ENCODE measurements at places on chromosomes 2 and 18. TPM values are rescaled to one million over a fixed set of nuclear protein-coding genes. Genes with fewer than 3 reads are reported as not detected.

GALNT13 gene
- polyA plus RNA-seq = 1.6 TPM

DNA sequence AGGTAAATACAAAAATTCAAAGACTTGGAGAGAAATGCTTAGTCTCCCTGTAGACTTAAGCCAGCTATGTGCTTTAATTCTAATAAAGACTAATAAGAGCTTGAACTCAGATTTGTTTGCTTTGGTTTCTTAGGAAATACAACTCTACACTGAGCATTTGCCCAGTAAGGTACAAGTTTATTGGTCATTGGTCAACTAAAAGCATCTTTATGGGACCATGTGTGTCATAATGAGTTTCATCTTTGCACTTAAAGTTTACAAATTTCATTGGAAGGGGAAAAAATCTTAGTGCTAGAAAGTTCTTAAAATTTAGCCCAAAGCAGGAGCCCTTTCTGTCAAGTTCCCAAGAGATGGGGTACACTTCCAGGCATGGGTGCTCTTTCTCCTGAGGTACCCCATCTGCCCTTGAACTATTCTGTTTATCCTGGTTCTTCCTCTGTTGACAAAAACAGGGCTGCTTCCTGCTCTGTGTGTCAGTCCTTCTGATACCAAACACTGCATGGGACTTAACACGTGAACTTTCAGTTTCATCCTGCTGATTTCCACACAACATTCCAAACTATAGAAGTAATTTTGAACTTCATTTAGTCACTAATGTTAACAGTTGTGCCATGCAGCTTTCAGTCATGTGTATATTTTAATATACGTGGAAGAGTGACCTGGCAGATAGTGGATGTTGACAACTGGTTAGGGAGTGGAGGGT is 200.2 kb downstream of the TPGS2 start:
- no peaks in the 10 kb centered on the region for H3K4me1 ChIP-seq
- DNase-seq = no peak
- no peak overlapping the region for H3K27ac ChIP-seq
- no peaks in the 10 kb centered on the region for H3K36me3 ChIP-seq
- no peak overlapping the region for H3K4me3 ChIP-seq

DNA sequence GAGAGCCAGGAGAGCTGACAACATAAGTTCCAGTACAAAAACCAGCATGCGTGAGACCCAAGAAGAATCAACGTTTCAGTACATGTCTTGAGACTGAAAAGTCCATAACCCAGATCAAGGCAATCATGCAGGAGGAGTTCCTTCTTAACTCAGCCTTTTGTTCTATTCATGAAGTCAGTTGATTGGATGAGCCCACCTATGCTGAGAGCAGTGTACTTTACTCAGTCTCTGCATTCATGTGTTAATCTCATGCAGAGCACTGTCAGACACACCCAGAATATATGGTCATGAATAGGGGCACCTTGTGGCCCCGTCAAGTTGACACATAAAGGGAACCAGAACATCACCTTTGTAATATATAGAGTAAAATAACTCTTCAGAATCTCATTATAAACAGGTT is 653.6 kb upstream of the CNTNAP5 start:
- DNase-seq = no peak
- H3K4me1 ChIP-seq = no peaks in the 10 kb centered on the region
- H3K4me3 ChIP-seq = no peak overlapping the region
- H3K27me3 ChIP-seq = no peaks in the 10 kb centered on the region

DNA sequence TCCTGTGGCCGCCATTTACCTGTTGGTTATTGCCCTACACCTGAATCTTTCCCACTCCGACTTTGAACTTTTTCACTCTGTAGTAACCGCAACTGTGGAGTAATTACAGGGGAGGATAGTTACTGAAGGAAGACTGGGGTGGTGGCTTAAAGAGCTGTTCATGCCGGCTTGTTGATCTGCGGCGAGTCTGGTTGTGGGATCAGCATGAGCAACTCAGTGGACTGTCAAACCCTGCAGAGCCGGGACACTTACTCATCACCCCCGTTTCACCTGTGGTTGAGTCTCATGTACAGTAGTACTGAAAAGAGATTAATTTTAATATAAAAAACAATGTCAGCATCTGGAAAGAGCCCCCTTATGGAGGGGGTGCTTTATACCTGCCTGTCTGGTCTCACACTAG is 2.1 kb downstream of the ASB1 start:
- no peaks in the 10 kb centered on the region for H3K27me3 ChIP-seq
- H3K36me3 ChIP-seq = peaks cover 16% of the 10 kb centered on the region
- peaks cover 5% of the 10 kb centered on the region for H3K4me1 ChIP-seq
- DNase-seq = no peak
- no peak overlapping the region for H3K4me3 ChIP-seq

DNA sequence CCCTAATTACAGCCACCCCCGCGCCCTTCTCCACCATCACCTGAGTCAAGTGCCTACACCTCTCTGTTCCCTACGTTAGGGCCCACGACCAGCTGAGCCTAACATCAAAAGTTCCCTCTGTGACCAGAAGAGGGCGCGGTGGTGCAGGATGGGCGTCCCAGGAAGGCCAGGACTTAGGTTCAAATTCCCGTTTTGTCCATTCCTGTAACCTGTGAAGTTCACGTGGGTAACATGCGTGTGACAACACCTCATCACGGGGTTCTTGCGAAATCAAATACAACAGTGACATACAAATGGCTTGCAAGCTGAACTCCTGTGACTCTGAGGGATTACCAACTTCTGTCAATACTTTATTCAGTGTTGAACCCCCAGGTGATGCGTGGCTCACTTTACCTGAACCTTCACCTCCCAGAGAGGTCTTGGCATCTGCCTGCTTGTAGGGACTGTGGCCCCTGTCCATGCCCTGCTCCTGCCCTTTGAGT is 207.9 kb downstream of the ARL4C start:
- H3K4me3 ChIP-seq = no peak overlapping the region
- peaks cover 9% of the 10 kb centered on the region for H3K4me1 ChIP-seq
- DNase-seq = peak; percentile 89
- H3K27me3 ChIP-seq = no peaks in the 10 kb centered on the region

GRCh38 chr2:64054161-64054915 is 35.1 kb upstream of the VPS54 start:
- no peak overlapping the region for H3K27ac ChIP-seq
- no peak for DNase-seq
- no peaks in the 10 kb centered on the region for H3K27me3 ChIP-seq

DNA sequence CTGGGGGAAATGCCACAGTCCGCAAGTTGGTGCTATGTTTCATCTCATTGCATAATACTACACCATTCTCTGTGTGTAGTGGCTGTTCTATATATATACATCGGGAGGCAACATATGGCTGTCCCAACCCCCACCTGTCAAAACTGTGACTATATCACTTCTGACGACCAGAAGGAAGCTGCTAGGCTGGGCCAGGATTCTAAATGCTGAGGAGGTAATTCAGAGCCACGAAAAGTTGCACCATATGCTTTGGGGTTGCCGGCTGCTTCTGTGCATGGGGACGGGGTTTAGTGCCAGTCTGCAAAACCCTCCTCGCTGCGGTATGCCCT is 117.3 kb downstream of the MSH2 start:
- H3K27me3 ChIP-seq = peaks cover 37% of the 10 kb centered on the region
- no peak for DNase-seq
- peaks cover 4% of the 10 kb centered on the region for H3K4me1 ChIP-seq

TMEM182 gene
- 6.3 TPM for polyA plus RNA-seq

DNA sequence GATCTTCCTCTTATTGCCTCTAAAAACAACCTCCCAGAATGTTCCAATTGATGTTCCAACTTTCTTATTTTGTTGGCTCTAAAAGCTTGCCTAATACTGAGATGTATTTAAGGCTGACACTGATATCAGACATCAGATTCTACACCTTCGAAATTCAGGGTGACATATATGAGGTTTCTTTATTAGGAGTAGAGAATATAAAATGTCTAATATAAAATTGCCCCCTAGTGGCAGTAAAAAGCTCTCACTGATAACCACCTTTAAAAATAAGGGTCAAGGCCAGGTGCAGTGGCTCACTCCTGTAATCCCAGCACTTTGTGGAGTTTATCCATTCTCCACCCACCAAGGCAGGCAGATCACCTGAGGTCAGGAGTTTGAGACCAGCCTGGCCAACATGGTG is 789.7 kb upstream of the SLC39A10 start:
- DNase-seq = no peak
- no peaks in the 10 kb centered on the region for H3K4me1 ChIP-seq
- H3K36me3 ChIP-seq = no peaks in the 10 kb centered on the region
- no peak overlapping the region for H3K27ac ChIP-seq
- H3K27me3 ChIP-seq = no peaks in the 10 kb centered on the region

DNA sequence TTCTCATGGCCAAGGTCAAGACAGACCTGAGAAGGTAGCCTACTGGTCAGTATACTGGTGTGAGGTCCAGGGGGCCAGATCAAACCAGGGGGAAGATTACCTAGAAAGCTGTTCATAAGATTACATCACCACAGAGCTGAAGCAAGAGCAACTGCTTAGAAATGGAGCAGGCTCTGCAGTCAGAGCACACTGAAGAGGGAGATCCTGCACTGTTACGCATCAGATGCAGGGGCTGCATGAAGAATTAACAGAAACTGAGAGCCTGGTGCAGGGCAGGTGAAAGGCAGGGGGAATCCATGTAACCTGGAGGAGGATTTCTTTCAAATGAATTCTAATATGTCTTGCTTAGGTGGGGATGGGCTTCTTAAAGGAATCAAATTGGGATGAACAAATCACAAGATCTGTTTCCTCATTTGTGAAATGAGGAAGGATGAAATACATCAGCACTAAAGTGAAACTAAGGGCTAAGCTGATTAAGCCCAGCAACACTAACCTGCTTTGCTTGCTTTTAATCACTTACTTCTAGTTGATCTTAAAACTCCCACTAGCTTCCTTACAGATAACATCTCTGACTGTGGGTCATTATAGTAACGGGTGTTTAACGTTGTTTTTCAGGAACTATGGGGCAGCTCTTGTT is 74.3 kb upstream of the ADAM23 start:
- no peak overlapping the region for H3K4me3 ChIP-seq
- peak; percentile 9 for DNase-seq
- H3K27me3 ChIP-seq = no peaks in the 10 kb centered on the region

YES1 gene
- polyA plus RNA-seq = 47.7 TPM

KRTCAP3 gene
- 55.5 TPM for polyA plus RNA-seq

GRCh38 chr2:97737421-97738178 is 24.2 kb downstream of the ZAP70 start:
- DNase-seq = no peak
- H3K27ac ChIP-seq = no peak overlapping the region
- no peaks in the 10 kb centered on the region for H3K27me3 ChIP-seq

GRCh38 chr2:128573531-128573930 is 254.9 kb upstream of the HS6ST1 start:
- no peak overlapping the region for H3K27ac ChIP-seq
- no peaks in the 10 kb centered on the region for H3K27me3 ChIP-seq
- H3K4me1 ChIP-seq = peaks cover 5% of the 10 kb centered on the region

ABCG5 gene
- polyA plus RNA-seq = 35.8 TPM

- no peak overlapping the region for H3K4me3 ChIP-seq
- H3K27me3 ChIP-seq = no peaks in the 10 kb centered on the region
- peaks cover 58% of the 10 kb centered on the region for H3K36me3 ChIP-seq
- H3K4me1 ChIP-seq = peaks cover 89% of the 10 kb centered on the region
Observed at GRCh38 chr18:48934723-48935432, 15.9 kb downstream of the SMAD7 start.

DNA sequence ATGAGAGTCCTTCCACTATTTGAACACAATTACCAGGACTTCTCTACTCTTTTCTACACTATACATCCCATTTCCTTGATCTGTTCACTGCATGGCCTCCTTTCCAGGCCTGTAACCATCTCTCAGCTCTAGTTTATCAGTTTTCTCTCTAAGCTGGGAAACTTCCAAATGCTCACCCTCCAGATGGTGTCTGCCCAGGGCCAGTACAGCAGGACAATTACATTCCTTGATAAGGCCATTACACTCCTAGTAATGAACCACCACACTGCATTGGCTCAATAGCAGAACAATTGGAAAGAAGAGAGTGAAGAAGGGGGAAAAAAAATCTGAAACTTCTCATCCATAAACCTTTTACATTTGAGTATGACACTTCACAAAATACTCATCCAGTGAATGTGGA is 359.1 kb downstream of the ALK start:
- DNase-seq = no peak
- H3K4me1 ChIP-seq = no peaks in the 10 kb centered on the region
- no peaks in the 10 kb centered on the region for H3K36me3 ChIP-seq
- H3K4me3 ChIP-seq = no peak overlapping the region

DNA sequence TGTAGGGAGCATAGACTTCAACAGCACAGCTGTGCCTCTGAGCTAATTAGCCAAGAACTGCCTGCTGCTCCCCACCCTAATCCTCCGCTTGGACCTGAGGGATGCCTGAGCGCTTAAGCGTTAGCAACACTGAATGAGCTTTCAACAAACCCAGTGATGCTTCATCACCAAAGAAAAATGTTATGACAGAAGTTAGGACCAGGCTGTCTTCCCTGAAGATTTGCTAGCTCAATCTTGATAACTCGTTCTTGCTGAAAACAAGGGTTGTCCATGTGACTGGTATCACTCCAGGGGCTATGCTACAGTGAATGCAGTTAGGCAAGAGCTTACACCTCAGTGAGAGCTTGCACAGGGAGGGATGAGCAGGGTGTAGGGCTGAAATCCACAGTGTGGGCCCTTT is 190.7 kb upstream of the SIX2 start:
- H3K27me3 ChIP-seq = peaks cover 4% of the 10 kb centered on the region
- H3K36me3 ChIP-seq = no peaks in the 10 kb centered on the region

DNA sequence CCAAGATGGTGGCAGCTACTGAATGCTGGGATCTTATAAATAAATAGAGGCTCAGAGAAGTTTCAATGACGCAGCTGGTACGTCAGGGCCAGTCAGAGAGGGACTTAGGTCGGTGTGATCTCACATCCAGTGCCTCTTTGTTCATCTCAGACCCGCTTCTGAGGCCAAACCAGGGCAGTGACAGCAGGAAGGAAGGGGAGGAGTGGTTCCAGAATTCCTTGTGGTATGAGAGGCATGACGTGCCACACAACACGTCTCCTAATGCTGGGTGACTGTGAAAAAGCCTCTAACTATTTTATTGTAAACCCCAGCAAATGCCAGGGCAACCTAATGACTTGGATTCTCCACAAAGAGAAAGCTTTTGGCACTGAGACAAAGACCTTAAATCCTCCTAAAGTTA is 423.3 kb downstream of the LPIN1 start:
- H3K36me3 ChIP-seq = no peaks in the 10 kb centered on the region
- H3K27me3 ChIP-seq = no peaks in the 10 kb centered on the region
- DNase-seq = peak; percentile 37
- H3K4me1 ChIP-seq = peaks cover 2% of the 10 kb centered on the region
- H3K4me3 ChIP-seq = no peak overlapping the region

DNA sequence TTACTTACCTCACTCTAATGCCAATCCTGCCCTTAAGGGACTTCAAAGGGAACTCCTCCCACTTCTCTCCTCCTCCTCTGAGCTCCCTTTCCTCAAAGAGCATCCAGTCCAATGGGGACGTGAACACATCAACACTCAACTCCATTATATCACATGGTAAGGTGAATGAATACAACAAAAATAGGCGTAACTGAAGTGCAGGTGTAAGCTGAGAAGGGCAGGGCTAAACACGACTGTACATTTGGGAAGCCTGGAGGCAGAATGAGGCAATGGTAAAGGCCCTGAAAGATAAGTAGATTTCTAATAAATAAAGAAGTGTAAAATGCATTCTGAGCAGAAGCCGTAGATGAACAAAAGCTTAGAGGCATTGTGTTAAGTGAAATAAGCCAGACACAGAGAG is 226.1 kb upstream of the TRIB2 start:
- H3K27me3 ChIP-seq = no peaks in the 10 kb centered on the region
- no peak overlapping the region for H3K4me3 ChIP-seq
- no peaks in the 10 kb centered on the region for H3K4me1 ChIP-seq
- no peaks in the 10 kb centered on the region for H3K36me3 ChIP-seq
- no peak for DNase-seq

GRCh38 chr18:50956116-50956515 is 11.7 kb upstream of the ELAC1 start:
- no peaks in the 10 kb centered on the region for H3K36me3 ChIP-seq
- H3K4me3 ChIP-seq = no peak overlapping the region
- H3K27ac ChIP-seq = no peak overlapping the region
- H3K4me1 ChIP-seq = peaks cover 2% of the 10 kb centered on the region
- no peaks in the 10 kb centered on the region for H3K27me3 ChIP-seq
- no peak for DNase-seq
